RPMI7951 (cell line): ENCODE measurements at places on chromosomes 2 and 18. TPM values are rescaled to one million over a fixed set of nuclear protein-coding genes. Genes with fewer than 3 reads are reported as not detected.

The TDRD15 gene
- total RNA-seq, result not detected in 2 replicates

The EFR3B gene
- total RNA-seq, result 0.60 and 1.1 TPM in 2 replicates

The EML6 gene
- total RNA-seq, result 0.72 and 2.1 TPM in 2 replicates

The MEMO1 gene
- total RNA-seq, result 74.3 and 78.6 TPM in 2 replicates

The DNAH7 gene
- total RNA-seq, result 0.78 and 1.3 TPM in 2 replicates

The ATP6V1C2 gene
- 0.10 and 0.12 TPM in 2 replicates for total RNA-seq

The NUP35 gene
- 59.1 and 68.8 TPM in 2 replicates for total RNA-seq

The LCT gene
- not detected in 2 replicates for total RNA-seq

The GRHL1 gene
- total RNA-seq, result 0.36 and 0.68 TPM in 2 replicates

The HS6ST1 gene
- 2.9 and 4.6 TPM in 2 replicates for total RNA-seq

The SERPINB7 gene
- 10.0 and 13.1 TPM in 2 replicates for total RNA-seq

The EN1 gene
- not detected in 2 replicates for total RNA-seq

The HRH4 gene
- not detected in 2 replicates for total RNA-seq

The DCDC2C gene
- not detected in 2 replicates for total RNA-seq

The GPD2 gene
- total RNA-seq, result 95.2 and 103 TPM in 2 replicates

The UNC80 gene
- total RNA-seq, result under 0.01 TPM in 1 of 2 replicates, not detected in the other

The GBX2 gene
- total RNA-seq, result 0.24 TPM in 1 of 2 replicates, not detected in the other

The KATNAL2 gene
- 4.3 and 5.8 TPM in 2 replicates for total RNA-seq
